ENCODE measurements at places on chromosomes 5 and 9. TPM values are rescaled to one million over a fixed set of nuclear protein-coding genes. Genes with fewer than 3 reads are reported as not detected.

ABLIM3 gene
- 40.3 TPM for total RNA-seq

PCDHGA5 gene
- 0.49 TPM for total RNA-seq

IL31RA gene
- total RNA-seq: 0.06 TPM

ZNF782 gene
- 4.7 TPM for total RNA-seq

SLC34A1 gene
- total RNA-seq: not detected

KLF4 gene
- 1.6 TPM for total RNA-seq

ARAP3 gene
- 26.2 TPM for total RNA-seq

NXNL2 gene
- total RNA-seq: 0.32 TPM

MIGA2 gene
- 19.8 TPM for total RNA-seq

INSYN2B gene
- 0.81 TPM for total RNA-seq

FRRS1L gene
- total RNA-seq: under 0.01 TPM

EXD3 gene
- 18.0 TPM for total RNA-seq

CYLC2 gene
- total RNA-seq: not detected

PCDHB16 gene
- 0.63 TPM for total RNA-seq

TNFSF15 gene
- 0.32 TPM for total RNA-seq

DUSP1 gene
- 75.9 TPM for total RNA-seq

TMC1 gene
- total RNA-seq: 1.3 TPM

NFIB gene
- total RNA-seq: 70.6 TPM

PTPRD gene
- 2.0 TPM for total RNA-seq

SGTB gene
- 7.8 TPM for total RNA-seq

SLC45A2 gene
- total RNA-seq: not detected

IDNK gene
- 5.0 TPM for total RNA-seq

PCDHA9 gene
- 0.06 TPM for total RNA-seq
